ENCODE measurements at places on chromosomes 16 and 17.
A peak's percentile ranks its signal among the peaks of the same experiment; 100 is the strongest.

DNA sequence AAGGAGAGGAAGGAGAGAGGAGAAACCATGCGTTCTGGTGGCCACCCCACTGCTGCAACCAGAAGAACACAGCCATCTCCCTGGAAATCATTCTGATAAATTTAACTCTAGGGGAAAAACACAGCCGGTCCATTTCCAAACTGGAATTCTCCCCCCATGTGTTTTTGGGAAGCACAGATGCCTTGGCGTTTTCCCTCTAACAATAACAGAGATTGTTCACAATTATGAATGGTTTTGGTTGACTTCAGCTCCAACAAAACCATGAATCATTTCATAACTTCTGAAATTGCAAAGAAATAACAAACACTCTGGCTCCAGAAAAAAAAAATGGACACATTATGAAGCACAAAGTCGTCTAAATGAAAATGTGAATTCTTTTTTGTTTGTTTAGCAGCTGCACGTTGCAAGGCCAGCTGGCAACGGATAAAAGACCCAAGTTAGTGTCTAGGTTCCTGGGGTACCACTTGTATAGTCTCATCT lies 46.2 kb downstream of the GNAO1 start:
- DNase-seq: no peak

DNA sequence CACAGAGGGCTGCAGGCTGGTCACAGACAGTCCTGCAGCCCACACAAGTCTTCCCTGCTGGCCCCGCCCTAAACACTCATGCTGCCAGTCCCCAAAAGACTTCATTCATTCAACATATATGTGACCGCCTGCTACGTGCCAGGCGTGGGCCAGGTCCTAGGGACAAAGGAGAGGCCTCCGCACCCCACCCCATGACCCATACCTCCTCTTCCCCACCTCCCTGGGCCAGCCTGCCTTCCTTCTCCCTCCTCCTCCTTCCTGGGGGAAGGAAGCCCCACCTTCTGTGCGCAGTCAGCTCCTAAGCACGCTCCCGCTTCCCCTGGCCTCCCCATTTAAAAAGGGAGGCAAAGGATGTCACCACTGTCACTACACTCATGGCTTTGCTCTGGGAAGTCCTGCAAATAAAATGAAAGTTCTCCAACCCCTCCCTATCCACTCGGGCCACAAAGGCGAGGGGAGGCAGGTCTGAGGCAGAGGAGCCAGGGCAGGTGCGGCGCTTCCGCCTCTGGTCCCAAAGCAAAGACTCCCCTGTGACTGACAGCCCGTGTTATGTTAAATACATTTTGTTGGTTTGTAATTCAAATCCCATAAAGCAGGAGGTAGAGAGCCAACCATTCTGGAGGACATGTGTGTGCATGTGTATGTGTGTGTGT lies 9.0 kb downstream of the DNAAF8 start:
- DNase-seq: no peak

- no peak for DNase-seq
Observed at GRCh38 chr17:66805567-66805966, 29.4 kb upstream of the CACNG5 start.

- no peak for DNase-seq
Observed at GRCh38 chr16:77675464-77676324, 46.6 kb upstream of the NUDT7 start.

DNA sequence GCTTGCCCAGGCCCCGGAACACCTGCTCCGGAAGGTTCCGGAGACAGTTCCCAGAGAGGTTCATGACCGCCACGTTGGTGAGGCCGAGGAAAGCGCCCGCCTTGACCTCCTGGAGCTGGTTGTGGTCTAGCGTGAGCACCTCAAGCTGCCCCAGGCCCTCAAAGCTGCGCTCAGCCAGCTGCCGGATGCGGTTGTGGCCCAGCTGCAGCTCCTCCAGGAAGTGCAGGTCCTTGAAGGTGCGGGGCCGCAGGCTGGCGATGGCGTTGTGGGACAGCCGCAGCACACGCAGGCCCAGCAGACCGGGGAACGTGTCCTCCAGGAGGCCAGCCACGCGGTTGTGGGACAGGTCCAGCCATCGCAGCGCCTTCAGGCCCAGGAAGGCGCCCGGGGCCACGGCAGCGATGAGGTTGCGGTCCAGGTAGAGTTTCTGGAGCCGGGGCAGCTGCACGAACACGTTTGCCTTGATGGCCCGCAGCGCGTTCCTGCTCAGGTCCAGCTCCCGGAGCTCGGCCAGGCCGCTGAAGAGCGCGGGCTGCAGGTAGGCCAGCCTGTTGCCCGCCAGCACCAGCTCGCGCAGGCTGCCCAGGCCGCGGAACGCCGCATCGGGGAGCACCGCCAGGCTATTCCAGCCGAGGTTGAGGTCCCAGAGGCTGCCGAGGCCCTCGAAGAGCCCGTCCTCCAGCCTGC lies 2.1 kb downstream of the IGFALS start:
- no peak for DNase-seq

- no peak for DNase-seq
Observed at GRCh38 chr16:12793865-12794240, 9.8 kb downstream of the CPPED1 start.

GRCh38 chr16:8585857-8586256 lies 4.5 kb downstream of the TMEM114 start:
- DNase-seq: no peak

- no peak for DNase-seq
Observed at GRCh38 chr16:81560979-81561657, 116.5 kb downstream of the CMIP start.

DNA sequence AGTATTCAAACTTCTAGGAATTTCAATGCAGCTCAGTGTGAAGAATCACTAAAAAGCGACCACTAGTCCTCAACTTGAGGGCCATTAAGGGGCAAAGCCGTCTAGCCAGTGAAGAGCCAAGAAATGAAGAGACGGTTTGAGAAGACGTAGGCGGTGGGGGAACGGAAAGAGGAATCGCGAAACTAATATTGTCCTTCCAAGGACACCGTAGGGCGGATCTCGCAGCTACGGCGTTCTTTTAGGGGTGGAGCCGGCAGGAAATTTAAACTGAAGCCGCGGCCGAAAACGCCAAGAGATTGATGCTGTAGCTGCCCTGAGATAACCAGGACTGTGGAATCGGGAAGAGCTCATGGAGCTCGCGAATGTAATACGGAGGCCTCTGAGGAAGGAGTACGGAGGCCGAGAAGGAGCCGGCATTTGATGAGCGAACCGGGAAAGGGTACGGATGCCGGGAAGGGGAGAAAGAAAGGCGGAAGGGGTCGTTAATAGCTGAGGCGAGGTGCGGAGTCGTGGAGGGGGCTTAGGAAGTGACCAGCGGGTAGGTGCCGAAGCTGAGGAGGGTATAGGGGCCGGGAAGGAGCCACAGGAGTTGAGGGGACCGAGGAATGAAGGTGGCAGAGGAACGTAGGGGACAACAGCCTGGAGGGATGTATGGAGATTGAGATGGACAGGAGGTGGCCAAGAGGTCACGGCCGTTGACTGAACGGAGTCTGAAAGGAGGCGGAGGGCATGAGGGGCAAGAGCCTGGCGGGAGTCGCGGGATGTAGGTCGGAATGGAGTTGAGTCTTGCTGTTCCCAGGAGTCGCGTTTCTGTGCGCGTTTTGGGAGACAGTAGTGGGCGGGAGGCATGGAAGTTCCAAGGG lies at the start of gene DBF4B:
DBF4B (plus strand) TSS at position 265 of the 863 bp plus-strand sequence; CDS start at position 421, 156 bp downstream.
- peak; percentile 75 for DNase-seq

DNA sequence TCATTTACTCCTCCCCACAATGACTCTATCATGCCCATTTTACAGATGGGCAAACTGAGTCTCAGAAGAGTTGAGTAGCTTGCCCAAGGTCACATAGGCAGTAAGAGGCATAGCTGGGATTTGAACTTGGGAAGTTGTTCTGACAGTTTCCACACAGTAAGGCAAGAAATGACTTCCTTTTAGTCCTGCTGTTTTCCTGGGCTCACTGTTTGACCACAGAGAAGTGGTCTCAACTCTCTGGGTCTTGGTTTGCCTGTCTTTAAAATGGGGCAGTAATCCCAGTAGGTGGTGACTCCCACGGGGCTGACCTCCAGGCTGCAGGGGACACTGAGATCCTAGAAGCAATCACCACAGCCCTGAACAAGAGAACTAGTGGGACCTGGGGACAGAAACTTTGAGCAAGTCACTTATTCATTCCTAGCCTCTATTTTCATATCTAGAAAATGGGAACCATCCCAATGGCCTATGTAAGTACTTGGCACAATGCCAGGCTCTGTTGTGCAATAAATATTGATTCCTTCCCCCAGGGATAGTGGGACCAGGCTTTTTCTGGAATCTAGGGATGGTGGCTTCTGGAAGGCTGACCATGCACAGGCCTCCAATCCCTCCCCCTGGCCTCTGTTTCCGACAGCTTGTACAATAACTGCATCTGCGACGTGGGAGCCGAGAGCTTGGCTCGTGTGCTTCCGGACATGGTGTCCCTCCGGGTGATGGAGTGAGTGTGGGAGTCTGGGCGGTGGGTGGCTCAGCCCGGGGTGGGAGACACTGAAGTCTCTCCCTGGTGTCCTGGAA lies 20.5 kb downstream of the DEXI start:
- DNase-seq: no peak

DNA sequence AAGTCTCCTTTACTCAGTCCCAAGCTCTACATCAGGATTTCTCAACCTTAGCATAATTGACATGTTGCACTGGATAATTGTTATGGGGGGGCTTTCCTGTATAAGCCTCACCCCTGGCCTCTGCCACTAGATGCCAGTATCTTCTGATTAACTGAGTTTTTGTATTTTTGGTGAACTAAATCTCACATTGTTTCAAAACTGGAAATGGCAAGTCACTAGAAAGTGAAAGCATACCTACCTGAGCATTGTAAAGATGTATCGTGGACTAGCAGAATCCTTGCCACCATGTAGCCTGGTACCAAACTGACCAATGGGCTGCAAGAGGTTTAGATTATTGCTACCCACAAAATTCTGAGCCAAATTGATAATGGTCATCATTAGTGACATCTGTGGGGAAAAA lies 15.0 kb downstream of the TOP2A start:
- DNase-seq: no peak

GRCh38 chr17:1469231-1469852 lies 13.3 kb upstream of the CRK start:
- DNase-seq: no peak

DNA sequence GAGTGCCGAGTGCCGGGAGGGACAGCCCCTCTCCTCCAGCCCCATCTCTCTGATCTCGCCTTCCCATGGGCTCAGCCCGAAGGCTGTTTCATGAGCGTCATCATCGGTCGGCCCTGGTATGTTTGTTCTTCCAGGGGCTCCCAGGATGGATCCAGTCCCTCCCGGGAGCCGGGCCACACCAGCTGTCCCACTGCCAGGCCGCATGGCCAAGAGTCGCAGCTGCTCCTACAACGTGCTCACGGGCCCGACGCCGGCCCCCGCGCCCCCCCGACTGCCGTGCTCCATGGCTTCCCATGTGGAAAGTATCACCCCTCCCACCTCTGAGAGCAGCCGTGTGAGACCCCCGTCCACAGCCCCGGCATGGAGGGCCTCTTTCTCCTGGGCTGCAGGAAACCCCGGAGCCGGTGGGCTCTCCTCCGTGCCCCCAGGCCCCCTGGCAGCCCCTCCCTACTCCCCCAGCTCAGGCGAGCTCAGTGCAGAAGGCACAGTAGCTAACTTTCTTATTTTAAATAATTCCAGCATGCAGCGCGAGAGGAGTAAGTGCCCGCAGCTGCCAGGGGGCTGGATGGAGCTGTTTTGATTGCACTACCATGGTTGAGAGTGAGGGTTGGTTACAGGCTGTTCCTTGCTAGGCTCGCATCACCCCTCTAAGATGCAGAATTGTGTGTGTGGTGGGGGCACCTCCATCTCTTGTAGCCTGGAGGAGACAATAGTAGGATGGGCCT lies 26.6 kb upstream of the GSE1 start:
- DNase-seq: no peak

- DNase-seq: no peak
Observed at GRCh38 chr17:82860606-82861392, 21.0 kb upstream of the ZNF750 start.

GRCh38 chr17:62882284-62882683 lies 74.2 kb upstream of the MARCHF10 start:
- DNase-seq: no peak

- DNase-seq: no peak
Observed at GRCh38 chr17:48240562-48241130, 133.1 kb downstream of the SNX11 start.

GRCh38 chr17:67477687-67478086 lies 100.6 kb downstream of the PITPNC1 start:
- no peak for DNase-seq

- DNase-seq: peak; percentile 35
Observed at GRCh38 chr16:22077700-22078313, 14.5 kb upstream of the VWA3A start.

DNA sequence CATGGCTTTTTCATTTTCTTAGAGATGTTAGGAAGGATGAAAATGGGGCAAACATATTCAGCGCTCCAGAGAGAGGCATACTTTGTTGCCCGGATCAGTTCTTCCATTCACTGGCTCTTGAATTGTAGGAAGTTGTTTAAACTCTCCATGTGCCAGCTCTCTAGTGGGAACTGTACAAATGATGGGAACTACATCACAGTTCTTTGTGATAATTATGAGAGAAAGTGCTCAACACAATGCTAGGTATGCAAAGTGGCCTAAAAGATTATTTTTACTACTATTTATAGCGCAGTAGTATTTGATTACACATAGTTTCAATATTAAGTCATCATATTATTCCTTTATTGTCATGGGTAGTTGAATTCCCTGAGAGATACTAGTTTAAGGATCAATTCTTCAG lies 268.5 kb downstream of the RBFOX1 start:
- DNase-seq: no peak

DNA sequence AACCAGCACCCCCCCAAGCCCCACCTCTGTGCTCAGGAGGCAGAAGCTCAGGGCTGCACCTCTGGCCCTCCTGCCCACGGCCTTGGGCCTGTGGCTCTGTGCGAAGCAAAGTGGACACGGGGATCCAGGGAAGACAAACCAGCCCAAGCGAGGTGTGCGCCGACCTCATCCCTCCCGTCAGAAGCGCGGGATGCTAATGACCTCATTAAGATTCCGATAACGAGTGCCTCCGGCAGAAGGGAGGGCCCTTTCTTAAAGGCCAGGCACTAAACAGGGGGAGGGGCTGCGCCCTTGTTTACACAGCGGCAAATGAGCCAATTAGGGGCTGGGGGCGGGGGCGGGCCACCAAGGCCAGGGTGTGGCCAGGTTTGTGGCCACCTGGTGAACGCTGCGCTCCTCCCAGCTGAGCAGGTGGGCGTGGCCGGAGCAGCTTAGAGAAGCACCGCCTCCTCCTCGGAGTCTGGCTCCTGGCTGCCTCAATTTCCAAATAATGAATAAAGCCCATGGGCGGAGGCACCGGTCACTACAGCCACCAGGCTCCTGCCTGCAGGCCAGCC lies 3.2 kb downstream of the CBX4 start:
- DNase-seq: no peak

GRCh38 chr16:6957681-6958080 lies 375.0 kb upstream of the RBFOX1 start:
- DNase-seq: no peak

All from amniotic stem cell (primary cell).